Stimulated activated CD4-positive, alpha-beta T cell treated with anti-CD3 and anti-CD28 coated beads, Interleukin-4, amount 100 ng/mL, for 4 hours (primary cell): ENCODE measurements at places on chromosomes 6 and 20.

DNA sequence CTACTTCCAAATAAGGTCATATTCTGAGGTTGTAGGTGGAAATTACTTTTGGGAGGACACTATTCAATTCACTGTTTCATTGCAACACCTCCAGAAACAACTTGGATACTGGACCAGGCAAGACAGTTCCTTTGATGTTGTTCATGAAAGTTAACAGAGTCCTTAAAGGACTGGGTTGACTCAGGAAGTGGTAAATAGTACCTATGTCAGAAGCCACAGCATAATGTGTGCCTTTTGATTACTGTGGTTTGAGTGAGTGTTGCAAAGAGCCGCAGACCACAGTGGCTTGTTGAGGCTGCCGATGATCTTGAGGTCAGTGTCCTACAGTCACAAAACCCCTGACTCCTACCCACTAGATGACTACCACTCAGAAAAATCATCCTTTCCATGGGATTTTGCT, 10.9 kb downstream of the IL20RA start:
- DNase-seq = peak; percentile 21

- no peak for DNase-seq
Observed at GRCh38 chr6:4577406-4577805, 198.8 kb upstream of the CDYL start.

- DNase-seq = peak; percentile 5
Observed at GRCh38 chr6:139343052-139343750, 31.2 kb downstream of the CITED2 start.

GRCh38 chr6:37303091-37303660, 45.2 kb upstream of the TMEM217 start:
- DNase-seq = no peak

- no peak for DNase-seq
Observed at GRCh38 chr6:162649271-162649670, 78.3 kb downstream of the PRKN start.

DNA sequence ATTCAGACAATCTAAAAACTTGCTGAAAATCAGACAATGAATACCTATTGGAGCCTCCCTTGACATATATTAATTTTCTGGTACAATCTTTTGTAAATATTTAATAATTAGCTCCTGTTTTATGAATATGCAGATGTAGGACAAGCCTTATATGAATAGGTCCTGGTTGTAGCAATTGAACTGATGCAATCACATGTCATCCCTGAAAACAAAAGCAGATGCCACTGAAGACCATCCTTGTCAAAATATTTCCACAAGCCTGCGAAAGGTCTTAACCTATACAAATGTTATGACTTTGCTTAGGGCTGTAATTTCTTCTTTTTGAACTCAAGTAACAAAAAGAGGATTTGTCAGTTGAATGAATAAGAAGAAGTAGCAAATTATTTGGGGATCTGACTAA, 722.1 kb downstream of the EYS start:
- DNase-seq = no peak

DNA sequence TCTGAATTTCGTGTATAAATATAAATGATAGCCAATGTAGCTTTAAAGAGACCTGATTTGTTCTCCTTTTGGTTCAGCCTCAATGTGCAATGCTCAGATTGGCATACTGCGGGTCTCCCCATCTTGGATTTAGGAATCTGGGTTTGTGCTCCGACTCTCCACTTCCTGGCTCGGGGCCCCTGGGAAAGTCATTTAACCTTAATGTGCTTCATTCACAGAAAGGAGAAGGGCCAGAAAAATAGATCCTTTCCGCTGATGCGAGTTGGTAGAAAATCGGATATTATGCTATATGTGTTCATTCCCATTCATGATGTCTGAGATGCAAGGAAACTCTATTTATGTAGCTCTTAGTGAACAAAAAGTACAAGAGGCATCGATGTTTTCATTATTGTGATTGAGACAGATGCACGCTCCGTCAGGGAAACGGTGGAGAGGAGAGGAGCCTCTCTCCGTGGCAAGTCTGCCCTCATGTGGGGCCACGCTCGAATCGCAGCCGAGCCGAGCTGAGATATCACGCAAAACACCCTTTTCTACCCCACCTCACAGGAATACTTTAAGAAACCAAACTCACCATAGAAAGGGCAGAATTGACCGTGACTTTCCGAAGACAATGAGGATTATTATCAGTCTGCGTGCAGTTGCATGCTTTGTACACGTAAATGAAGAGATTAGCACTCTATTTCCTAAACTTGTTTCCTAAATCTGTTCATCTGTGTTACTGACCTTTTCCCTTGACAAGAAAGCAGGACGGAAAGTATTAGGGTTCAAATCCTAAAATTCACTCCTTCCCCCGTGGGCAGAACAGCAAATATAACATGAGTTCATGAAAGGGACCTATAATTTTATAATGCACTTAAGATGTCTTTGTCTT, 136.6 kb downstream of the COL9A1 start:
- DNase-seq = no peak

- DNase-seq = peak; percentile 52
Observed at GRCh38 chr6:166381733-166382499, 824 bp downstream of the MPC1 start.

GRCh38 chr6:113630738-113631535, 226.2 kb upstream of the MARCKS start:
- no peak for DNase-seq

DNA sequence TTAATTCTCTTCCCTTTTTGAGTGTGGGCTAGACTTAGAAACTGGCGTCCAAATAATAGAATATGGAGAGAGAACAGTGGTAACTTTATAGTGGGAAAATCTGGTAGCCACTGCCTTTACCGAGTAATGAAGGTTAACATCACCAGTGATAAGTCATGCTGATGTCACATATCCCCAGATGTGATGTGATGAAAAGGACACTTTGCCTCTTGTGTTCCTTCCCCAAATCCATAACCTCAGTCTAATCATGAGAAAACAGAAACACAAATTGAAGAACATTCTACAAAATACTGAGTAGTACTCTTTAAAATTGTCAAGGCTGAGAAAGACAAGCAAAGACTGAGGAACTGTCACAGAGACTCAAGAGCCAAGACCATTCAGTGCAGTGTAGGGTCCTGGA, 17.8 kb downstream of the ANKS1A start:
- DNase-seq = no peak

DNA sequence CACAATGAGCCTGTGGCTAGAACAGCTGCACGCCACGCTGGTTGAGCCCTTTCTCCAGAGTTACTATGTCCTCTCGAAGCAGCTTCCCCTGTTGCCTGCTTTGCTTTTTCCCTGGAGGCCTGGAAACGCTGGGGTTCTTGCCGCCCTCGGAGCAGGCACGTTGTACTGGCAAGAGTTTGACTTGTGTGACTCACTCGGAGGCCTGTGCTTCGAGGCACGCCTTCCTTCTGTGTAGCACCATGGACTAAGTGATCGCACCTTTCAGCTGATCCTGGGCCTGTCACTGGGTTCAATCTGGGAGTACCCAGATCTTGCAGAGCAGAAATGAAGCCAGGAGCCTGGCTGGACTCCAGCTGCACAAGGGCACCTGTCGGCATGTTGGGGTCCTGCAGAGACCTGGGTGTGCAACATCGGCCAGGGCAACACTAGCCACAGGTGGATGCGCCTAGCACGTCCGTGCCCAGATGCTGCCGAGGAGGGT, 5.2 kb downstream of the INSM1 start:
- no peak for DNase-seq

- DNase-seq = no peak
Observed at GRCh38 chr6:164069350-164069990, 655.0 kb downstream of the QKI start.

DNA sequence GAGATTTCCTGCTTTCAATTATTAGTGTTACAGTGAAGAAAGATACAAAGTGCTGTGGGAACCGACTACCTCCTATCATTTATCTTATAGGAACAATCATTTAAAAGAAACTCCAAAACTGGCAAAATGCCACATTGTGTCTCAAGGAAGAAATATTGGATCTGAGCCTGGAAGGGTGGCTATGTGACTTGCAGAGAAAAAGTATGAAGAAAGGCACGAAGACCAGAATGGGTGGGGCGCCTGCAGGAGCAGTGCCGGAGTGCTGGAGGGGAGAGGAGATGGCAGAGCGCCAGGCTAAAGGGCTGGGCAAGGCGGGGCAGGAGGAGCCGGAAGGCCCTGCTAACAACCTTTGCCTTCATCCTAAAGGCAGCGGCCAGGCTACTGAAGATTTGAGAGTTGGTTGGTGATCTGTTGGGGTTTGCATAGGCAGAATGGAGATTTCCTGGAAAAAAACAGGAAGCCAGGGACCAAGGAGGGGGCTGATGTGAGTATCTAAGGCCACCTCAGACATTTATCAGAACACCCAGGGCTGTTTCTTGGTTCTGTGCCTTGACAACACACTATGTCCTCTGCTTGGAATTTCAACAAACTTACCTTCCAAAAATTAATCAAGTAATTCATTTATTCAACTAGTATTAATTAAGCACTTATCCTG, 125.6 kb downstream of the MAFB start:
- DNase-seq = no peak

DNA sequence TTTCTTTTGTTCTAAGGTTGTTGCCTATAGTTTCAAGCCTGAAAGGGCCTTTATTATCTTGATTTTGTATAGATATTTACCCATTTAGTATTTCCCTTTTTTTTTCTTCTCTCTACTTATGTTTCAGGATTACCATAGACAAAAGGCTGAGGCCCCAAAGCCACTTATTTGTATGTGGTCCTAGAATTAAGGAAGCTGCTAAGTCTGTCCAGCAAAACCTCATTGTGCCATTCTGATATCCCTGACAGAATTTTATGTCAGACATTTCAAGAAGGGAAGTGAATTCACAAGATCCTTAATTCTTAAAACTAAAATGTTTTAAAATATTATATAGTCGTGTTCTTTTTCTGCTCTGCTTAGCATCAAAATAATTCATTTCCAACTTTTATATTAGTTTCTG, 6.9 kb downstream of the HAO1 start:
- DNase-seq = no peak

DNA sequence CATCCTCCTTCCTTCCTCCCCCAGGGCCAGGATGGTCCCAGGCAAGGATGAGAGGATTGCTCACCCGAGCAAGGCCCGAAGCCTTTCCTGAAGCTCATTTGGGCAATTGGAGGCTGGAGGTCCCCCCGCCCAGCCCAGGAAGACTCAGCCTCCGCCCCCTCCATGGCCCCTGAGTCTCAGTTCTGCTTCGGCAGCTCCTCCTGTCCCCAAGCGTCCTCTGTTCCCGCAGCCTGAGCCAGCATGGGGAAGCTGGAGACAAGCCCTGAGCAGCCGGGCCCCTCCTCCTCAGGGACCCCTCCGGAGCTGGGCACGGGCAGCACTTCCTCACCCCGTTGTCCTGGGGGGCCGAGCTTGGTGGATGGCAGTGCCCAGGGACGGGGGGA, 26.0 kb downstream of the SLC17A9 start:
- DNase-seq = no peak

DNA sequence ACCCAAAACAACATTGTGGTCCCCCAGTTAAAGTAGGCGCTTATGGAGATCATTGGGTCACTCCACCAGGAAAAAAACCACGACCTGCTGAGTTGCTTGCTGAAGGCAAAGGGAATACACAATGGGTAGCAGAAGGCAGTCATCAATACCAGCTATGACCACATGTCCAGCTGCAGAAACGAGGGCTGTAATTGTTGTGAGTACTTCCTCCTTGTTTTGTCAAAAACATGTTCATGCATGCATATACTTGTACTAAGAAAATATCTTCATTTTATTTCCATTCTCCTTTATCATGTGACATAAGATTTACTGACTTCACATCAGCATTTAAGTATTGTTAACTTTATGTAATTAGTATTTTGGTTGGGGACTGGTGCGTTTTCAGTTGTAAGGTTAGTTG, 16.9 kb downstream of the SERINC1 start:
- DNase-seq = no peak

DNA sequence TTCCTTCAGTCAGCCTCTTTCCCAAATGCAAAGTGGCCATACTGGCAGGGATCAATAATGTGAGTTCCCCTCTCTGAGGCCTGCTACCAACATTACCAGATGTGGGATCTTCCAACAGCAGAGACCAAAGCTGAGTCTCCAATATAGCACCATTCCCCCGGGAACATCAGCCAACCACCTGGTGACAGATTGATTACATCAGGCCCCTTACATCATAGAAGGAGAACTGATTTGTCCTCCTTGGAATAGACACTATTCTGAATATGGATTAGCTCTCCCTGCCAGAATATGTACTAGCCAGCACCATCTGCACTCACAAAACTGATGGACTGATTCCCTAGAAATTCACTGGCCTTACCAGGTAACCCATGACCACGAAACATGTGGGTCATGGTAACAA, 61.9 kb upstream of the CARMIL1 start:
- DNase-seq = no peak

DNA sequence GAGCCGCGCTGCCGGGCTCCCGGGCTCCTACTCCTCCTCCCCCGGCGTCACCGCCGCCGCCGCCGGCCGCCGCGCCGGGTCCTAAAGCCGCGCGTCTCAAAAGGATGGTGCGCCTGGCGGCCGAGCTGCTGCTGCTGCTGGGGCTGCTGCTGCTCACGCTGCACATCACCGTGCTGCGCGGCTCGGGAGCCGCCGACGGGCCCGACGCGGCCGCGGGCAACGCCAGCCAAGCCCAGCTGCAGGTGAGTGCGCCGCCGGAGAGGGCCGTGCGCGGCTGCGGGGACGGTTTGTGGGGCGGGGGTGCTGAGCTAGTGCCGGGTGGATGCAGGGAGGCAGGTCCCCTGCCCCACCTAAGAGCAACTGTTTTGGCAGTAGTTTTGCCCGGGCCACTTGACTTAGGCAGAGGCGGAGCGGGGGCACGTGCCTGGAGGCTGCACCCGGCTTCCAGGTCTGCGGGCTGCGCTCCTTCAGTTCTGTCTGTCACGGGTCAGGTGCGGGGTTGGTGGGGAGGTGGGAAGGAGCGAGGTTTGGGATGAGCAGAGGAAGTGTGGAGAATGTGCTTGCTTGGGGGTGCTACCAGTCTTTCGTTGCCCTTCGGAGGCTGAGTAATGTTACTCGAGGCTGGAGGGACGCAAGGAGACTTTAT, 722 bp downstream of the ISM1 start:
- DNase-seq = peak; percentile 67

DNA sequence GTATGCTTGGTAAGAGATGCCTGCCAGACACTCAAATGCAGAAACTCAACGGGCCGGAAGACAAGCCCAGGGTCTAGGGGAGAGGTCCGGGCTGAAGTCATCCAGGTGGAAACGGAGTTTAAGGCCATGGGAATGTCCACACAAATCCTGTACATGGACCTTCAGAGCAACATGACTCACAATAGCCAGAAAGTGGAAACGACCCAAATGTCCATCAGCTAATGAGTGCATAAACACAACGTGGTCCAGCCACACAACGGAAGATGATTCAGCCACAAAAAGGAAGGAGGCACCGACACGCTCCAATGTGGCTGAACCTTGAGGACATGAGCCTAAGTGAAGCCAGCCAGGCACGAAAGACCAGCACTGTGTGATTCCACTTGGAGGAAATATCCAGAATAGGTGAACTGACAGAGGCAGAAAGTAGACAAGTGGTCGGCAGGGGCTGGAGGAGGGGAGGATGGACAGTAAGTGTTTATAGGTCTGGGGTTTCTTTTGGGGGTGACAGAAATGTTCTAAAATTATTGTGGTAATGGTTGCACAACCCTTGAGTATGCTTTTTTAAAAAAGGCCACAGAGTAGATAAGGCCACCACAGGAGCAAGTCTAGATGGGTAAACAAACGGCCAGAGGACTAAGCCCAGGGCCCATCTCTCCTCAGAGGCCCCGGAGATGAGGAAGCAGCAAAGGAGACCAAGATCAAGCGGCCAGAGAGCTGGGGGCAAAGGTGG, 105.6 kb downstream of the PREX1 start:
- DNase-seq = no peak

GRCh38 chr6:105606831-105607463, 204.1 kb upstream of the PREP start:
- no peak for DNase-seq

- peak; percentile 76 for DNase-seq
Observed at GRCh38 chr6:130020907-130021629, 2.7 kb downstream of the L3MBTL3 start.
